ELR (cell line): ENCODE measurements at places on chromosomes 13 and 19.

GRCh38 chr19:55603581-55604292 lies 1.7 kb upstream of the ZNF865 start:
- DNase-seq, result no peak

DNA sequence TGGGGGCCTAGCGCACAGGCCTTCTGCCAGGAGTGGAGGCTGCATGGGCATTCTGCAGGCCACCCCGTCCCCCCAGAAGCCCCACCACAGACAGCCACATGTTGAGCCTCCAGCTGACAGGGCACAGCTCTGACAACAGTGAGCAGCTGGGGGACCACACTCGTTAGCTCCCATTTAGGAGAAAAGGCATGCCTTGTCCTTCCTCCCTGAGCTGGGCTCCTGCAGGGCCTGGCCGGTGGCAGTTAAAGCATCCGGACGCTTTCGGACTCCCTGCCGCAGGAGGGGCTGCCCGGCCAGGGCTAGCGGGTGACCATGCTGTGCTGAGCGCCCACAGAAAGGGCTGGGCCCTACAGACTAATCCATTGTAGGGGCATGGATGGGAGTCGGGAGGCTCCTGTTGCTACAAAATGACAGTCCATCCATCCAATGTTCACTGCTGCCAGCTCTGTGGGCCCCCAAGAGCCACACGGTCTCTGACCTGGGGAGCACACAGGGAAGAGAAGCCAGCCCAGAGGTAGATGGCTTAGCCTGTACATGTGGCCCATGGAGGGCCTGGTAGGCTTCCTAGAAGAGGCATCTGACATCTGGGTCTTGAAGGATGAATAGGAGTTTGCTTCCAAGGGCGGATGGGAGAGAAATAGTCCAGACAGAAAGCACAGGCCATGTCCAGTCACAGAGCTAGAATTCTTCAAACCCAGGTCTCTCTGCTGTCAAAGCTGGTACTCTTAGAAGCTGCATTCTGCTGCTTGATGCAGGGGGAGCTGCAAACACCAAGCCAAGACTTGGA lies 116.5 kb upstream of the VSTM2B start:
- no peak for DNase-seq

DNA sequence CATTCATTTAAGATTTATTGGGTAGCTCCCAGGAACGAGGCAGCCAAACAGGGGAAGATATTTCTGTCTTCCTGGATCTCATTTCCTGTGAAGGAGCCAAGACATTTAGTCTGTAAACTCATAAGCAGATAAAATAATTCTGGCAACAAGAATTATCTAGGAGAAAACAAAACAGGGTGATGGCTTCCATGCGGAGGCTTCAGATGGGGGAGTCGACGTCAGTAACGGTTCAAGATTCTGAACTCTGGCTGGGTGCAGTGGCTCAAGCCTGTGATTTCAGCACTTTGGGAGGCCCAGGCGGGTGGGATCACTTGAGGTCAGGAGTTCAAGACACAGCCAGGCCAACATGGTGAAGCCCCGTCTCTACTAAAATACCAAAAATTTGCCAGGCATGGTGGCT lies 1.3 kb downstream of the GNA15 start:
- DNase-seq, result no peak

DNA sequence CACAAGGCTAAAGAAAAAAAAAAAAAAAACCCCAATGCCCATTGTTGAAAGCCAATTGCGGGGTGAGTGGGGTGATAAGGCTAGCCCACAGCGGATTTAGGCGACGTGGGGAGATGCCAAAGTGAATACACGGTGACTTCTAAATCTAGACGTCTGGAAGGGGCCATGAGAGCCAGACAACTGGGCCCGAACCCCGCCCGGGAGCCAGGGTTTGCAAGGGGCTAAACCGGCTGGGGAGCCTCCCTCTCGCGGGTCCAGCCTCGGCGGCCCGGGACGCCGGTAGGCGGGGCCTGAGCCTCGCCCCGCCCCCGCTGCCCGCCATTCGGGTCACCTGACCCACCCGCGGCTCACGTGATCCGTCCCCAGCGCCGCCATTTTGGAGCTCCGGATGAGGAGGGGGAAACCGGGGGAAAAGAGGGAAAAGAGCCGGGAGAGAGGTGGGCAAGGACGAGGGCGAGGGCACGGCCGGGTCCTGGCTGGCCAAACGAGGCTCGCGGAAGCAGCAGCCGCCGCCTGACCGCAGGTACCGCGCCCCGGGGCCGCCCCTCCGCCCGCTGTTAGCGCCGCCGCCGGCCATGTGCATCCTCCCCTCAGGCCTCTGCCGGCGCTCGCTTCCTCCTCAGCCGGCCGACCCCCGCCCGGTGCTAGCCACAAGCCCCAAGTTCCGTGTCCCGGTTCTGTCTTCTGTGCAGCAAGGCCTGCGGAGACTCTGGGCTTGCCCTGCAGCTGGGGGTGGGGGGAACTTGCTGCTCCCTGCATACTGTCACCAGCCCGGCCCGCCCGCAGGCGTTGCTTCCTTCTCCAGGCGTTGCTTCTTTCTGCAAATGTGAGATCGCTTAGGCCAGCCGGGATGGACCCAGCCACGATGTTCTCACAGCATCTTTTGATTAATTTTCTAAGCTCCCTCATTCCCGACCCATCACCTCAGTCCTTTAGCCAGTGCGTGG lies at the start of gene ZNF507:
Gene ZNF507 (plus strand): TSS at position 350 of the 947 bp plus-strand sequence. CDS start 7,221 bp downstream, outside the sequence.
- peak; percentile 87 for DNase-seq

DNA sequence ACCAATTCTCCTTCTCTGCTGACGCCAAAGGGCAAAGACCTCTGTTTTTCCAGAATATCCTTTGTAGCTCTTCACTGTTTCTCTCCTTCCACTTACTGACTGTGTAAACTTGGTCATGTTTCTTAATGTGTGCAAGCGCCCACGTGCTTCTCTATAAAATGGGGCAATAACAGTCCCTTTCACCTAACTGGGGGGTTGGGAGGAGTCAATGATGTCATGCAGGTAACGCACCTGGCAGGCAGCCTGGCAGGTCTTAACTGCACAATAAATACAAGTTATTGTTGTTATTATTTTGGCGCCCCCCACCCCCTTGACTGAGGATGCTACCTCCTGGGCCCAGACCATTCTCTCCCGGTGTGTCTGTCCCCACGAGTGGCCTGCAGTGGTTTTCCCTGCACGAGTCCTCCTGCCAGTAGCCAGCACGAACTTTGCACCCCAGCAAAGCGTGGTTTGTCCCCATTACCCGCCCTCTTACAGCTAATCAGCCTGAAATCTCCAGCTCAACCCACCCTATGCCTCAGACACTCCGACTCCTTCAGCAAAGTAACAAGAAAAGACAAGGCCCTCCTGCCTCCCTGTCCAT lies 5.3 kb downstream of the SBSN start:
- no peak for DNase-seq

- DNase-seq, result peak; percentile 72
Measured at GRCh38 chr13:31639443-31640163, 99.7 kb upstream of the RXFP2 start.

GRCh38 chr19:31185261-31185660 lies 164.0 kb downstream of the TSHZ3 start:
- DNase-seq, result peak; percentile 3

- DNase-seq, result no peak
Measured at GRCh38 chr13:25062479-25062878, 33.5 kb upstream of the PABPC3 start.

- DNase-seq, result no peak
Measured at GRCh38 chr19:42042455-42043170, 27.4 kb downstream of the GRIK5 start.

DNA sequence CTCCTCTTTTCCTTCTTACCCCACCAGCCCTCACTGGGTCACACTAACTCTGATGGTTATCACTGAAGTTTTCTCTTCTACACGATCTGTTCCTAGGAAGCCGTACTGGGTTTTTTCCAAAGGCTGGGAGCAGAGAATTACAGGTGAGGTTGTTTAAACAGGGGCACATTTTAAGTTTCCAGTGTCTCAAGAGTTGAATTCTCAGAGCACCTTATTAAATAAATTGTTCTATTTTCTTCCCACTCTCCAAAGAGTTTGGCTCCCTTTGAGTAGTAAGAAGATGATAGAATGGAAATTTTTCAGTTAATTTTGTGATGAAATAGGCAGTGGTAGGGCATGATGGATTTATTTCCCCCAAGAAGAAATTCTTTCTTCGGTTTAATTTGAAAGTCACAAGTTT lies at the start of gene OR7D4:
Gene OR7D4 (minus strand): TSS at position 101 of the 400 bp plus-strand sequence. CDS start 4,752 bp downstream, outside the sequence.
- no peak for DNase-seq

GRCh38 chr13:111411151-111411858 lies 90.9 kb downstream of the TEX29 start:
- no peak for DNase-seq

DNA sequence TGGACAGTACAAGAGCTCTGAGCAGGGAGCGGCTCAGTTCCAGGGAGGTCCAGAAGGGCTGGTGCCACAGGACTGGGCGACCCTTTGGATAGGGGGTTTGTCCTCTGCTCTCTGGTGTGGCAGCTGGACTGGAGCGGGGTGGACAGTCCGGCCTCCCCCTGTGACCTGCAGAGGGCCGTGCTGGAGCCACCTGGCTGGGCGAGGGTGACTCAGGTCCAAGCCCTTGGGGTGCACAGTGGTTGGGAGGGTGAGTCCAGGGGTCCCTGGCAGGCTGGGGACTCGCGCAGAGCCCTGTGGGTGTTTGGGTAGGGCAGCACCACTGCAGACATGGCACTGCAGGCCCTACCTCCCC lies 7.2 kb downstream of the SSBP4 start:
- no peak for DNase-seq

GRCh38 chr13:27339299-27339698 lies 68.7 kb downstream of the RASL11A start:
- DNase-seq, result peak; percentile 69

- no peak for DNase-seq
Measured at GRCh38 chr13:100301418-100301817, 212.5 kb downstream of the PCCA start.

- DNase-seq, result no peak
Measured at GRCh38 chr19:28880735-28881401, 332.1 kb downstream of the UQCRFS1 start.

GRCh38 chr13:90868321-90868920 lies 479.1 kb upstream of the MIR17HG start:
- DNase-seq, result peak; percentile 68

GRCh38 chr13:52177276-52177675 lies 17.9 kb upstream of the NEK3 start:
- DNase-seq, result no peak

- DNase-seq, result no peak
Measured at GRCh38 chr13:89951341-89951740, 1396.1 kb upstream of the MIR17HG start.

DNA sequence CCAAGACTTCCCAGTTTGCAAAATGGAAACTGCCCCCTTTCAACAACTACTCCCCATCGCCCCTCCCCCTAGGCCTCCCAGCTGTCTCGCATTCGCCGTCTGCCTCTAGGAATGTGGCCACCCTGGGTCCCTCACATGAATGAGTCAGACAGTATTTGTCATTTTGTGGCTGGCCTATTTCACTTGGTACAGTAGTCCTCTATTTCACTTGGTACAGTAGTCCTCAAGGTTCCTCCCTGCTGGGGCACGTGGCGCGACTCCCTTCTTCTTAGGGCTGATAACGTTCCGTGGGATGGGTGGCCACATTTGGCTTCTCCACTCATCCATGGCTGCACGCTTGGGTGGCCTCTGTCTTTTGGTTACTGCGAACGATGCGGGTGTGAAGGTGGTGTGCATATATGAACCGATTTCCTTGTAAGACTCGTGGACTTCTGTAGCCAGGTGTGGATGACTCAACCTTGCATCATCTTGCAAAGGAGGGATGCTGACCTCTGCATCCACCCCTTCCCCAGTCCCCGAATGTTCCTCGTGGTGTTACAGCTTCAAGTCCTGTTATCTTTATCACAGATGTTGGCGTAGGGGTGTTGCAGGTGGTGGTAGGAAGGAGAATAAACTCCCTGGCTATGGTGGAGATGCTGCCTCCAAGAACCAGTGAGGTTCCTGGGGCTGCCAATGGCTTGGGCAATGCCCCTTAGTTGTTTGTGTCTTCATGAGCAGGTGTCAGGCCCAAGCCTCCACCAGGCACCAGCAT lies 112.1 kb upstream of the SOX1 start:
- no peak for DNase-seq

DNA sequence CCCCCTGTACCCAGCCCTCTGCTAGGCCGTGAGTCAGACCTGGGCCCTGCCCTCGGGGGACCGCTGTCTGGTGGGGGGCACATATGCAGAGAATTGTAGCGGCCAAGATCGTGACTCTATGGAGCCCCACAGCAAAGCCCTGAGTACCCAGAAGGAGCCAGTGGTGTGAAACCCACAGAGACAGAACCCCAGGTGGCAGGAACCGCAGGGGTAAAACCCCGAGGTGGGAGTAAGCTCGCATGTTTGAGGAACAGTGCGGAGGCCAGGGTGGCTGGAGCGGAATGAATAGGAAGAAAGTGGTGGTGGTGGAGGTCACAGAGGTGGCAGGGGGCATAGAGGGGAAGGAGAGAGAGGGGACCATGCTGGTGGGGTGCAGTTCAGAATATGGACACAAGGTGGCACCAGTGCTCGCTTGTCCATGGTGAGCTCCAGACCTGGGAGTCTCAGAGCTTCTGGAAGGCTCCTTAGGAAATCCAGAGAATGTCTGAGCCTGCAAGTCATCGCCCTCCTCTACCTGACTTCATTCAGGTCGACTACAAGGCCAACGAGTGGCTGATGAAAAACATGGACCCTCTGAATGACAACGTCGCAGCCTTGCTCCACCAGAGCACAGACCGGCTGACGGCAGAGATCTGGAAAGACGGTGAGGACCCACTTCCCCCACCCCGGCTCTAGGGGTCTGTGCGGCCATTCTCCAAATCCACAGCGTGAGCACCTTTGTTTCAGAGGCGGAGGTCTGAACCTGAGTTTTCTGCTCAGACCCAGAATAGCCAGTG lies 48.9 kb downstream of the MYH14 start:
- peak; percentile 37 for DNase-seq

- no peak for DNase-seq
Measured at GRCh38 chr13:43545317-43545874, 241.4 kb downstream of the ENOX1 start.

DNA sequence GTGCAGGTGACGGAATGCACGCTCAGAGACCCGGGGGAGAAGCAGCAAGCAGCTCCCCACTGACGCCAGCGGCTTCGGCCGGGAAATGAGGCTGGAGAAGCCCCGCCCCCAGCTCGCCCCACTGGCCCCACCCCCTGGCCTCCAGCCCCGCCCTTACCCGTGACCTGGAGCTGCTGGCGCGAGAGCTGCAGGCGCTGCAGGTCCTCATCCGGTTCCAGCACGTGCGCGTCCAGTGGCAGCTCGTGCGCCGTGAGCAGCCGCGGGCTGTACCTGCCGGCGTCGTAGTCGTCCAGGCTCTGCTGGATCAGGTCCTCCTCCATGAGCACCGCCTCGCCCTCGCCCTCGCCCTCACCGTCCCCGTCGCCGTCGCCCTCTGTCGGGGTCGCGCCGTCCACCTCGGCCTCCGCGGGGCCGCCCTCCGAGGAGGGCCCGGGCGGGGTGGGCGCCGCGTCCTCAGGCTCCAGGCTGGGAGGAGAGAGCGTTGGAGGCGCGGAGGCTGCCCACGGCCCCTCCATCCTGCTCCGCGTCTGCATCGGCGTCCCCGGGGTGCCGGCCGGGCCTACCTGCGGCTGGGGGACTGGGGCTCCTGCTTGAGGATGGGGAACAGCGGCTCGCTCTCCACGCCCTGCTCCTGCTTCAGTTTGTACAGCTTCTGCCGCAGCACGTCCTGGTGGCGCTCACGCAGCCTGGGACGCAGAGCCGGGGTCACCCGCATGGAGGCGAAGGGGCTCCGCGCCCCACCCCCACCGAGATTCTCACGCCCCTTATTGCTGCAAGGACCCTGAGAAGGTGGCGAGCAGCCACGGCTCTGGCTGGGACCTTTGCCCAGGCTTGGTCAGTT lies 6.4 kb upstream of the TBXA2R start:
- DNase-seq, result no peak

GRCh38 chr13:65606622-65607021 lies 1623.5 kb downstream of the PCDH9 start:
- peak; percentile 37 for DNase-seq

- DNase-seq, result no peak
Measured at GRCh38 chr19:11248852-11249251, 9.4 kb downstream of the ANGPTL8 start.
